Fibroblast of villous mesenchyme (primary cell): ENCODE measurements at places on chromosomes 11 and 22. TPM values are rescaled to one million over a fixed set of nuclear protein-coding genes. Genes with fewer than 3 reads are reported as not detected.
A peak's percentile ranks its signal among the peaks of the same experiment; 100 is the strongest.

ANGPTL5 gene
- total RNA-seq = not detected in 2 replicates

RTN4RL2 gene
- not detected in 2 replicates for total RNA-seq

MS4A12 gene
- total RNA-seq = not detected in 2 replicates

MMP8 gene
- under 0.01 TPM in 1 of 2 replicates, not detected in the other for total RNA-seq

GRCh38 chr22:28418008-28418407, 261.6 kb downstream of the TTC28 start:
- DNase-seq = no peak

GRCh38 chr11:41392596-41392995, 66.9 kb downstream of the LRRC4C start:
- DNase-seq = no peak

GRCh38 chr11:100009728-100010127, 677.4 kb upstream of the ARHGAP42 start:
- DNase-seq = no peak

DNA sequence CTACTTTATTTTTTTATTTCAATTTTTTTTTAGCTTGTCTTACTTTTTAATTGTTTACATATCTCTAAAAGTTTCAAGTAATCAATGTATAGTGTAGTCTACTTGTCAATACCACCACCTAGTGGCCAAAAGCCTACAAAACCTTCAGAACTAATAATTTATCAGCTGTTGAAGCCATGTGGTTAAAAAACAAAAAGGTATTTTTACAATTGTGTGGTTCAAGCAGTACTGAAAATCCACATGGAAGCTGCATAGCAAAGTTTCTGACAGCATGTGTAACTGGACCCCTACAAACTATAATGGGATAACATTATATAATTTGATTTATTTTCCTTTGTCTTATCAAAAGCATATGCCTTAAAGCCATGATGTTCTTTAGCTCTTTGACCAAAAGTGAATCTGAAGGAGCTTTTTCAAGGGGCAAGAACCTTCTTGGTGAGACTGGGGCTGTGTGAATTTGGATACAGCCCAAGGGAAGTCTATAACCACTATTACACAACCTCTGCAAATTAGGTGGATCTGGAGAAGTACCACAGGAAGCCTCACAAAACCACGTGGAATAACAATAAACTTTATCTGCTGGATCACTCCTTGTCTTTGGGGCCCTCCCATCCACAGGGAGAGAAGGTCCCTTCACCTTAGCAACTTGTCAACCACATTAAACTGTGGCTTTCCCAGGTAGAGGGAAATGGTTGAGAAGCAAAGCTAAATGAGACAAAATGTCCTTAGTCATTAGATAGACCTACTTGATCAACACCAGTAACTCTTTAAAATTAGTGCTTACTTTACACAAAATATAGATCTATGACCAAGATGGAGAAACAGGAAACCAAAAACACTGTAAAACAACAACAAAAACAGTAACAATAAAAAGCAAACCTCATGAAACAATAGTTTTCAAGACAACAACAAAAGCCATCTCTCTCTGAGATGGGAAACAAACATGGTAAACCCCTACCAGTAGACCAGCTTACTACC, 9.9 kb downstream of the NARS2 start:
- DNase-seq = peak; percentile 86
